SK-N-SH (cell line): ENCODE measurements at places on chromosomes 12 and 14. TPM values are rescaled to one million over a fixed set of nuclear protein-coding genes. Genes with fewer than 3 reads are reported as not detected.

FGF6 gene
- not detected in 2 replicates for polyA plus RNA-seq

DNA sequence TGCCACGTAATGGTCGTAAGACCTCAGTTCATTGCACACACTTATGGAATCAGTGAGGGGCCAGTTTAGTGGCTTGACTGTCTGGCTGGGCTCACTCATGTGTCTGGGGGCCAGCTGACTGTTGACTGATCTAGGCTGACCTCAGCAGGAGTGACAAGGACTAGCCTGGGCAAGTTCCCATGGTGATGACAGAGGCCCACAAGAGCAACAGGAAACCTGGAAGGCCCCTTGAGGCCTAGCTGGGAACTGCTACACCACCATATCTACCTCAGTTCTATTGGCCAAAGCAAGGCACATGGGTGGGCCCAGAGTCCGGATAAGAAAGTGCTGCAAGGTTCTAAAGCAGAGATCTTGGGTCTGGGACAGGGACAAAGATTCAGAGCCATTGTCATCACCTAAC, 21.3 kb upstream of the RFLNA start:
- DNase-seq, result peak; percentile 59

TBX5 gene
- polyA plus RNA-seq, result not detected in 2 replicates

GRCh38 chr12:6551496-6552139, 4.2 kb downstream of the IFFO1 start:
- no peak for DNase-seq

- no peak for DNase-seq
Measured at GRCh38 chr12:30678221-30678620, 17.4 kb downstream of the IPO8 start.

DNA sequence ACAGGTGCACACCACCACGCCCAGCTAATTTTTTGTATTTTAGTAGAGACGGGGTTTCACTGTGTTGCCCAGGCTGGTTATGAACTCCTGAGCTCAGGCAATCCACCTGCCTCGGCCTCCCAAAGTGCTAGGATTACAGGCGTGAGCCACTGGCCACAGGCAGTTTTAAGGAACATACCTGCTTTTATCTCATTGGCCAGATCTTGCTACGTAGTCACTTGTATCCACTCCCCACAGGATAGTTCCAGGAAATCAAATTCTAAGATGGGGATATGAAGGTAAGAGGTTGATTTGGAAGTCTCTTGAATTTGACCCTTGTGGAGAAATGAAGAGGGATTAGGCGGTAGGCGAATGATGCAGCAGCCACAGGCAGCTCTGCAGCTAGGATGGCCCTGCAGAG, 8.8 kb upstream of the PLEKHG6 start:
- DNase-seq, result no peak

DNA sequence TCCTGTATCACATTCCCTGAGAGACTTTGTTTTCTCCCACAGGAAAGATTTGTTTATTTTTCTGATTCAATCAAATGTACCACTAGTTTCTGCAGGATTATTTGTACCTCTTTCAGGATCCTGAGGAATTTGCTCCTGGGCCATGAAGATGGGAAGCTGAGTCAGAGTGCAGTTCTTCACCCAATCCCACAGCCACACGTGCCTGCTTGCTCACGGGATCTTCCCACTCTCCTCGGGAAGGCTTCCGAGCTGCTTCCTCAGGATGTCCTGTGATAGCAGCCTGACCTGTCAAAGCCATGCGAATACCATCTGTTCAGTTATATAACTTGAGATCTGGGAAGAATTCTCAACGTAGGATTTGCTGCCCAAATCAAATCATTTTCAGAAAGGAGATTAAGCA, 41.8 kb upstream of the HIF1A start:
- DNase-seq, result no peak

- DNase-seq, result no peak
Measured at GRCh38 chr14:85856430-85856829, 326.5 kb downstream of the FLRT2 start.

DNA sequence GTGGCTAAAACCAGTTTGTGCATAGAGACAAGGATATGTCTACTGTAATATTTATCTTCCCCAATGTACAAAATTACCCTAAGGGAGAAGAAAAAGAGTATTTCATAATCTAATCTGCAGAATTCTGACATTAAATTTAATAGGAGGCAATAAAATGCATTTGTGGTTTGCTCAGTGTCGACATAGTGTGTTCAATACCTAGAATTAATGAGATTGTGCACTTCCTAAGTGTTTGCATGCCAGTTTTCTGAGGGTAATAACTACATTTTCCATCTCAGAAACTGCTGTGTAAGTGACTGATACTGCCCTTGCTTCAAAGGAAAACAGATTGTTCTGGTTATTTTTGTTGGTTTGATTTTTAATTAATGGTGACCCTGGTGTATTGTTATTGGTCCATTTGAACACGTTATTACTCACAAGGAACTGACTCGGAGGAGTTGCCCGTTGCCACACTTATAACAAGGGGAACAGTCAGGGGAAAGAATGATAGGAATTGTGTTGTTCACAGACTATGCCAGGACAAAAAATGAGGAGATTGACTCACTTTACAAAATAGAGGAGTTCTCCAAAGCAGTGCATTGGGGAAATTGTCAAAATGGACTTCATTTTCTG, 960.3 kb upstream of the TMEM132C start:
- no peak for DNase-seq

DNA sequence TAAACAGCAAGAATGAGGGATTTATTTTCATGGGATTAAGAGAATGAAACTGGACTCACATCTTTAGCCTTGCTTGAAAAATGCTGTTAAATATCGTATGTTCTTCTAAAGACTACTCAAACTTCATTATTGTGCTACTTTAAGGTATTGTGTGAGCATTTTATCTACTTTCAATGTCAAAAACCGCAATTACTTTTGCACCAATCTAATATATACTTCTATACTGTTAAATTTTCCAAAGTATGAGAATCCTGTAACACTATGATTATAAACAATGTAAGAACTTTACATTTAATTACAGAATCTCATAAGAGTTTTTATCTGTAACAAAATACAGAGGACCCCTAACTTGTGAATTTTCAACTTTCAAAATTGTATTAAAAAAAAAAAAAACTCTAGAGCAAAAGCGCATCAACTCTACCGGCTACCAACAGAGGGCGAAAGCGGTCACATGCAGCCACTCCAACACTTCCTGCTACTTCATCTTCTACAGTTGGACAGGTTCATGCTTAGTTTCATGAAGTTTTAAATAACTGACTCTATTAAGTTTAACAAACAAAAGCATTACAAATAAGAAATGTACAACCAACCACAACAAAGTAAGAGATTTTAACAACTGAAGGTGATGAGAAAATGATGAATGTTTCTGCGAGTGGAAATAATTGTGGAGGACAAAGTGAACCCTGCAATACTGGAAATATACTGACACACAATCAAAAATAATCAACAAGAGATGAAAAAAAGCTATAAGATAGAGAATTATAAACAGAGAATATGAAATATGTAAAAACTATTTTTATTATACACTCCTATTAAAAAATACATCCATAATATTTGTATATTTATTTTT, 210.9 kb downstream of the MED13L start:
- DNase-seq, result peak; percentile 34

- no peak for DNase-seq
Measured at GRCh38 chr12:42426746-42427145, 100.8 kb downstream of the PPHLN1 start.

GRCh38 chr12:117039891-117040309, 59.3 kb downstream of the TESC start:
- DNase-seq, result no peak

DNA sequence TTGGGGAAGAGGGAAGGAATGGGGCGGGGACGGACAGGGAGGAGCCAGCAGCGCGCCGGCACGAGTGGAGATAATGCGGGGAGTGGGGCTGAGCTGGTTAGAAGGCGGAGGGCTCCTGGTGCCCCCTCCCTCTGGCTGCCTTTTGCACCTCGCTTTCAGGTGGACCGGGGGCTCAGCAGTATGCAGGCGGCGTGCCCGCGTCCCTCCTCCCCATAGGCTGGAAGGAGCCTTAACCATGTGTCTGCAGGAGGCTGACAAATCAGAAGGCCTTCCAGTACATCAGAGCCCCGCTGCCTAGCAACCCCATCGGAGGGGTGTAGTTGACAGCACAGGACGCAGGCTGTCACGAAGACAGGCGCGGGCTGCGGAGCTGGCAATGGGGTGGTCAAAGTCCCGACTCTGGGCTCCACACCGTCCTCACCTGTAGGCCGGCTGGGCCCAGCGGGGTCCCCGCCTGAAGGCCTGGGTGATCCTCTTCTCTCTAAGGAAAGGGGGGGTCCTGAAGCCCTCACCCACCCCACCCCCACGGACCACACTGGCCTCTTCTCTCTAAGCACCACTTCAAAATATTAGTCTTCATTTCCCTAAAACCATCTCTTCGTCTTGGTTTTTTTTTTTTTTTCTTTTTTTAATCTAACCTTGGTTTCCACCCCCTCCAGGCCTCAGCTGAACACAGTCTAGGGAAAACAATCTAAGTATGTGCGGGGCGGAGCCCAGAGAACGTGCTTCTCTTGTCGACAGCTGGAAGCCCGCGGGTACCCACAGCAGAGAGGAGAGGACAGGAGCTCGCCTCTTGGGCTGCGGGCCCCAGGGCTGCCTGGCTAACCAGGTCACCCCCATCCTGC, 44.5 kb downstream of the KDM2B start:
- DNase-seq, result peak; percentile 94

GRCh38 chr12:108457006-108457733, 57.9 kb upstream of the FICD start:
- peak; percentile 68 for DNase-seq

- DNase-seq, result no peak
Measured at GRCh38 chr12:23617749-23618148, 331.7 kb downstream of the SOX5 start.

DNA sequence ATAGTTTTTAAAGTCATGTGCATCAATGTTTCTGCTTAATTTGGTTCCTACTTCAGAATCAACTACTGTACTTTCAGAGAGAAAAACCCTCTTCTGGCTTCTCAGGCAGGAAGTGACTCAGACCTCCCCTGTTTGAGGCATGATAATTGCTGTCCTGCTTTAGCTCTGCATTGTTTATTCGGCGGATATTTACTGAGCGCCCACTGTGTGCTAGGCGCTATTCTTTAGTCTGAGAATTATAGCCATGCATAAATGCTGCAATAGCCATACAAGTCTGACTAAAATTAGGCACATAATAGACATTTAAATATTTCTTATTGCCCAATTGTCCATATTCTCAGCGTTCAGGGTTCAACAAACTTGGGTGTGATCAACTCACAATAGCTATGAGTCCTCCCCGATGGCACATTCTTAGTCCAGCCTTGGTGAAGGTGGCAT, 6.1 kb upstream of the AMIGO2 start:
- DNase-seq, result no peak

GRCh38 chr14:52922059-52922458, 28.8 kb downstream of the FERMT2 start:
- DNase-seq, result no peak

GUCY2C gene
- not detected in 2 replicates for polyA plus RNA-seq

IGF1 gene
- polyA plus RNA-seq, result 0.07 and 0.29 TPM in 2 replicates

- DNase-seq, result peak; percentile 27
Measured at GRCh38 chr12:118035190-118036041, 18.9 kb downstream of the RFC5 start.

CEBPE gene
- polyA plus RNA-seq, result not detected in 2 replicates

PLD4 gene
- 0.02 TPM in 2 replicates for polyA plus RNA-seq

DNA sequence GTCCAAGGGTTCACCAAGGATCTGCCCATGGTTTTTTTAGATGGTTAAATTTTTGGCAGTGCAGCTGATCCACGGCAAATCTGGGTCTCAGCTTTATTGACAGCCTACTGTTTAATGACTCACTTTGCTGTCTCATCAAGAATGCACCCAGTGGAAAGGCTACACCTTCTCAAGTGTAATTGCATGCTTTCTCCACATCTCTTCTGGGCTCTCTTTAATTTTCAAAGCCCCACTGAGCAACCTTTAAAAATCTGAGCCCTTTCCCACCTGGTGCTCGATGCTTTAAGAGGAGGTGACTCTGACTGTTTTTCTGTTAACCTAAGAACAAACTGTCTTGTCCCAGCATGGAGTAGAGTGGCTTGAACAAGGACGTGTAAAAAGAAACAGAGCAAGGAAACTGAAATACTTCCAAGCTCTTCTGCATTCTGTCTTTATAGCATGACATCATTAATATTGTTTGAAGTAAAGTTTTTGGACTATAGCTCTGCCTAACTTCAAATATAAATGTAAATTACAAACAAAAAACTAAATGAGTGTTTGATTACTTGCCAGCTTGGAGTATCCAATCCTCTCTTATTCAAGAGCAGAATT, 214.2 kb upstream of the KRR1 start:
- DNase-seq, result no peak

DNA sequence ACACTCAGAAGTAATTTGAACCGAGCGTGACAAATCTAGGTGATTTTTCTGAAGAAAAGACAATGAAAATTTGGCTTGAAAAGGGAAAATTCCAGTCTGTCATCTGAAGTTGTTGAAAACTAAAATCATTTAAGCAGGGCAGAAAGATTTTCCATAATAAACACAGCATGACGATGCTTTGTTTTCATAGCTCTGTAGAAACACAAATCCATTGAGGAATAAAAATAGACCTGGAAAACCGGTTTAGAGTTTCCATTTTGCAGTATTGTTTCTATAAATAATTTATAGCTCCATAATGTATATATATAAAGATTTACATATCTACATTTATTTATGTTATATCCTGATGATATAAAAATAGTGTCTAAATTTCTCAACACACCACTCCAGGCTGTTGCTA, 1918.5 kb upstream of the FLRT2 start:
- no peak for DNase-seq
